ENCODE measurements at places on chromosomes 16 and 17. TPM values are rescaled to one million over a fixed set of nuclear protein-coding genes. Genes with fewer than 3 reads are reported as not detected.
A peak's percentile ranks its signal among the peaks of the same experiment; 100 is the strongest.

DNA sequence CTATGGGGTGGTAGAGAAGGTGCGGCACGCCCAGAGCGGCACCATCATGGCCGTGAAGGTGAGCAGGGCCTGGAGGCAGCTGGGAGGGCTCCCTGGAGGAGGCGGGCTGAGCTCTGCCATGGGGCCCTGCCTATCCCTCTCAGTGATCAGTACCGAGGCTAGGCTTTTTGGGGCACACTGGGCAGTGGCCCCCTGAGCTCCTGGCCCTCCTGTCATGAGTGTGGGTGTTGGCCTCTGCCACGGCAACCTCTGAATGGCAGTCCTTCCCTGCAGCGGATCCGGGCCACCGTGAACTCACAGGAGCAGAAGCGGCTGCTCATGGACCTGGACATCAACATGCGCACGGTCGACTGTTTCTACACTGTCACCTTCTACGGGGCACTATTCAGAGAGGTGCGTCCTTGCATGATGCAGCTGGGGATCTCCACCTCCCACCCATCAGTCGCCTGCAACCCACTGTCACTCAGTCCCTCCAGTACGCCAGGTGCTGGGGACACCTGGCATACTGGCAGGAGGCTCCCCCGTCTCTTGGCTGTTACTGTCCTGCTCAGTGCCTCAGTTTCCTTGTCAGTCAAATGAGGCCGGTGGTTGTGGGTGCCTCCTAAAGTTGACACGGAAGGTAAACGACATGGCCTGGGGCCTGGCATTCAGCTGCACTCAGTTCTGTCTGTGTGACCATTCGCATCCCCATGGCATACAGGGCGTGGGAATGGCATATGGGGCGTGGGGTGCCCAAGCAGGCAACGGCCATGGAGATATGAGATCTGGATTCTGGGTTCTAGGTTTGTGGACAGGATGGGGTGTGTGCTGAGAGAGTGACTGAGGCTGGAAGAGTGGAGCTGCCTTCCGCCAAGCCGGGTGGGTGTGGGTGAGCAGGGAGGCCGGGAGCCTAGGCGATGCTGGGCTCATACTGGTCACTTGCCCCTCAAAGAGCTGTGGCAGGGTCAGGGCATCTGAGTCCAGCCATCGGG is 16.4 kb downstream of the MAP2K3 start:
- DNase-seq = no peak

DNA sequence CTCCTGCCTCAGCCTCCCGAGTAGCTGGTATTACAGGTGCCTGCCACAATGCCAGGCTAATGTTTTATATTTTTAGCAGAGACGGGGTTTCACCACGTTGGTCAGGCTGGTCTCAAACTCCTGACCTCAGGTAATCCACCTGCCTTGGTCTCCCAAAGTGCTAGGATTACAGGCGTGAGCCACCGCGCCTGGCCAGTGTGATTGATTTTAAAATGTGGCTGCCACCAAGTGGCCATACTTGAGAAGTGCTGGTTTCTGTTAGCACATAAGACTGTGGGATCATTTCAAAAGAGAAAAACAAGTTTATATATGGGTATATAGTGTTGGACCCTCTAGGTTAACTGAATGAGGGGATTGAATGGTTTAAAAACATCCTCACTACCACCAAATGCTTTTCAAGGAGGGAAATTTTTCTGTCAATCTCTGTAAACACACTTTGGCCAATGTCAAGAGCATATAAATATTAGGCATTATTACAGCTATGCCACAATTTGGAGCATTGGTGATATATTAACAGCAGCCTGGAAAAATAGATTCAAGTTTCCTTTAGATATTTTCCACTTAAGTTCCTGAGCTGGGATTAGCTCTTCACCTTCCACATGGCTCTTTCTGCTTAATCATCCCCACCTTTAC is 13.5 kb upstream of the DHRS13 start:
- DNase-seq = no peak

- DNase-seq = no peak
Observed at GRCh38 chr17:28569446-28569845, 1.9 kb downstream of the PIGS start.

DNA sequence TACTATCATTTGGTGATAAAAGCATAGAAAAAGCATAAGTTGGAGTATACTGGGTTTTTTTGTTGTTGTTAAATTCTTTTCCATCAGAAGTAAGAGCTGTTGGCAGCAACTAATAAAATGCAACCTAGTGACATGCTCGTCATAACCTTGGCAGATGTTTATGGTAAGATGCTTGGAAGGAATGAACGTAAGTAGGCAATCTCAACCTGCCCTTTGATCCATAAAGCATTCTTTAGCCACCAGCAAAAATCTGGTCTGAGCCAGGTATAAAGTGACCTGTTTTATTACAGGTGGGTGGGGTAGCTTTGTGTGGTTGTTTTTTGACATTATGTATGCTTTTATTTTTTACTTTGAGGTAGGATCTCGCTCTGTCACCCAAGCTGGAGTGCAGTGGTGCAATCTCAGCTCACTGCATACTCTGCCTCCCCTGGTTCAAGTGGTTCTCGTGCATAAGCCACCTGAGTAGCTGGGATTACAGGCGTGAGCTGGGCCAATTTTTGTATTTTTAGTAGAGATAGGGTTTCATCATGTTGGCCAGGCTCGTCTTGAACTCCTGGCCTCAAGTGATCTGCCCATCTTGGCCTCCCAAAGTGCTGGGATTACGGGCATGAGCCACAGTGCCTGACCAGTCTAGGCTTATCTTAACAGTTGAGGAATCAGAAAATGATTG is 22.0 kb downstream of the WSB1 start:
- DNase-seq = no peak

- DNase-seq = no peak
Observed at GRCh38 chr17:75225016-75225415, 19.5 kb downstream of the NUP85 start.

TMEM114 gene
- total RNA-seq = not detected

GRCh38 chr16:1916640-1916990 is 1.6 kb downstream of the HS3ST6 start:
- no peak for DNase-seq

CA5A gene
- not detected for total RNA-seq

DNA sequence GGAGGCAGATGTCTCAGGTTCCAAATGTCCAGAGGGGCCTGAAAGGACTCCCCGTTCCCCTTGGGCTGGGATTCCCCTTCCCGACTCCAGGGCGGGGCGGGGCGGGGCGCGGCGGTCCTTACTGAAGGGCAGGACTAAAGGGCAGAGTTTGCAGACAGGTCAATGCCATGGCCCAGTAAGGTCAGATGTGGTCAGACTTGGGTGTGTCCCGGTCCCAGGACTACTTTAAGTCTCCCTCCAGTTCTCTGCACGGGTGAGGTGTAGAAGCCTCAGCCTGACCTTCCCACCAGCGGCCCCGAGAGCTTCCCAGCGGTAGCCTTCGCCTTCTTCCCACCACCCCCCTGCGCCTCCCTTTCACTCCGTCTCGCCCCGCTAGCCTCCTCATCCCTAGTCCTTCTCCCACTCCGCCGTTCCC is 532 bp downstream of the KDM6B start:
- peak; percentile 76 for DNase-seq

FZD2 gene
- total RNA-seq = 4.0 TPM

HBQ1 gene
- total RNA-seq = not detected

KRTAP4-4 gene
- not detected for total RNA-seq

DNA sequence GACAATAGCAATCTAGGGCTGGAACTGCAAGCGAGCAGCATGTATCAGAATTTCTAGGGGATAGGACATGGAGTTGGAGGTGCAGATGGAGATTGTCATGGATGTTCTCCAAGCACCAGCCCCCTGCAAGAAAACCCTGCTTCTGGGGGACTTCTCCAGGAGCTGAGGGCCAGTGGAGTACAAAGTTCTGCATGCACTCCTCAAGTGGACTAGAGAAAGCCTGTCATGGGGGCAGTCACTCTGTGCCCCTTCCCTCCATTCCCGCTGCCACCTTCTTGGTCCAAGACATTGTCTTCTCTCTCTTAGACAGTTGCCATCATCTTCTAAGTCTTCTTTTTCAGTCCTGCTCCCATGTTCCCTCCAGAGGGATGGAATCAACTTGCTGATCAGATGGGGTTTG is 87.9 kb downstream of the AIPL1 start:
- DNase-seq = no peak

SLFN14 gene
- total RNA-seq = not detected

UTS2R gene
- total RNA-seq = 1.4 TPM

DNA sequence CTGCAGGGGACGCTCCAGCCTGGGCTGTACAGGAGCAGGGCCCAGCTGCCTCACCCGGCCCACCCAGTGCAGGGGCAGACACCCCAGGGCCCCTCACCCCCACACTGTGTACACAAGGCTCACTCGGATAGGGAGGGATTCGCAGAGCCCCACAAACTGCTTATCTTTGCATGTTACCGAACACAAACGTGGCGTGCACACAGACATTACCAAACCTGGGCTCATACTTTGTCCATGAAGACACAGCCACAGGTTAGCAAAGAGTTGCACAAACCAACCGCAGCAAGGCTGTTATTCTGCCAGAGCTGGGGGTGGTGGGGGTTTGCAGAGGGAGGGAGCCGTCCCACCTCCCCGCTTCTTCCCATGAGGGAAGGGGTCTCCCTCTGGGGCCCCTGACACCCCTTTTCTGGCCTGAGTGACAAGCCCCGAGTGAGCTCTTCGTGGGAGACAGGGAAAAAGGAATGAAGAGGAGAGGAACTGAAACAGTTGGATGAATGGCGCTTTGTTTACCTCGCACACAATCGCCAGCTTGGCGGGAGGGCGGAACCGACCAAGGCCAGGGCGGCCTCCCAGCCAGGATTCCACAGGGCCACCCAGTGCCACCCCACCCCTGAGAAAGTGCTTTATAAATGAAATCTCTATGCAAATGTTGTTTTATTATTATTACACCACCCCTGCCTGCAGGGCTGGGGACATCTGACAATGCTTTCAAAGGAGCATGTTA is 434 bp upstream of the CPSF4L start:
- no peak for DNase-seq

CACNA1H gene
- total RNA-seq = 2.5 TPM

BFAR gene
- total RNA-seq = 28.6 TPM

- DNase-seq = peak; percentile 56
Observed at GRCh38 chr16:75296606-75297005, 45.2 kb upstream of the BCAR1 start.

TPSB2 gene
- 3.6 TPM for total RNA-seq

DNA sequence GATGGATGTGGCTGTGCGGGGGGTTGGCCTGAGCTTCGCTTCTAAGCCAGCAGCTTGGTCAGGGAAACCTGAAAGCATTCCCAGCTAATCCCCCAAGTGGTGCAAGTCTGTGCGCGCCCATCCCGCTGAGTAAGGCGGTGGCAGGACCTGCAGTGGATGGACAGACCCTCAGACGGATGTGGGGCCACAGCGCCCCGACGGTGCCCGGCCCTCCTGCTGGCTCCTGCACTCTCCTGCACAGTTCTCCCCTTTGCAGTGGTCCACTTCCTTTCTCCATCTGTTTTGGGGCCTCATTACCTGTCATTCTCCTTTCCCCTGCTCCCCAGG is 2.3 kb downstream of the ATP2A1 start:
- DNase-seq = no peak

DNA sequence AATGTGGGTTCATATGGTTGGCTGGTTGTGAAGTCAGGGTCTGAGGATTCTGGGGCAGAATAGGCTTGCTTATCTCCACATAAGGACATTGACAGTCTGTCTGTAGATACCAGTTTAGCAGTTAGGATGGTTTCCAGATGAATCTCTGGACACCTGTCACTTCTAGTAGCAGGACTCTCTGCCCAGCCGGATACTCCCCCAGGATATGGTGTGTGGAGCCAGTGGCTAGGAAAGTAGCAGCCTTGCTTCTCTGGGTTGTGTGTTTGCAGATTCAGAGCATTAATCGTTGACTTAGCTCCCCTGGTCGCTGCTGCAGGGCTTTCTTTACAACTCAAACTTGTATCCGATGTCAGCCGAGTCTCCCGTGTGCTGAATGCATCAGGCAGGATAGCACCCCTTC is 45.2 kb downstream of the CLEC16A start:
- DNase-seq = no peak

GPRC5C gene
- total RNA-seq = 32.0 TPM

GRCh38 chr16:72932677-72933335 is 115.1 kb downstream of the ZFHX3 start:
- DNase-seq = no peak

- DNase-seq = no peak
Observed at GRCh38 chr17:60522889-60523626, 3.0 kb downstream of the APPBP2 start.

BORCS6 gene
- total RNA-seq = 8.4 TPM

DNA sequence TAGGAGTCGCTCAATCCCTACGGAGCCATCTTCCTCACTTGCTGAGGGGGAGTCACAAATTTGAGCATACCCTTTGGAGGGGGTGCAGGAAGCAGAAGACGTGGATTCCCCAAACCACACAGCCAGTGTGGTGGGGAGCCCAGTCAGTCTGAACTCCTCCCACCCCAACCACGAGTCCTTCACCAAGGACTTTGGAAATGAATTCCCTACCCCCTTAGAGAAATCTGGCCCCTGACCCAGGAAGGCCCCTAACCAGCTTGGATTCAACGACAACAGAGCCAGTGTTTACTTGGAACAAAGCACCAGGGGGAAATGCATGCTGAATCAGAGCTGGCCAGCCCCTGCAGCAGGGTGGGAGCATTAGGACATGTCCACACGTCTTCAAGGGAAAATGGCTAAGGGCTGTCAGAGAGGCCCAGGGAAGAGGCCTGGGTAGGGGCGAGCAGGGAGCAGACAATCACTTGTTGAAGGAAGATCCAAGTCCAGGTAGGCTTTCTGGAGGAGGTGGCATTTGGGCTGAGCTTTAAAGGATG is 5.5 kb upstream of the TMEM92 start:
- no peak for DNase-seq

KRTAP4-3 gene
- total RNA-seq = not detected

DNA sequence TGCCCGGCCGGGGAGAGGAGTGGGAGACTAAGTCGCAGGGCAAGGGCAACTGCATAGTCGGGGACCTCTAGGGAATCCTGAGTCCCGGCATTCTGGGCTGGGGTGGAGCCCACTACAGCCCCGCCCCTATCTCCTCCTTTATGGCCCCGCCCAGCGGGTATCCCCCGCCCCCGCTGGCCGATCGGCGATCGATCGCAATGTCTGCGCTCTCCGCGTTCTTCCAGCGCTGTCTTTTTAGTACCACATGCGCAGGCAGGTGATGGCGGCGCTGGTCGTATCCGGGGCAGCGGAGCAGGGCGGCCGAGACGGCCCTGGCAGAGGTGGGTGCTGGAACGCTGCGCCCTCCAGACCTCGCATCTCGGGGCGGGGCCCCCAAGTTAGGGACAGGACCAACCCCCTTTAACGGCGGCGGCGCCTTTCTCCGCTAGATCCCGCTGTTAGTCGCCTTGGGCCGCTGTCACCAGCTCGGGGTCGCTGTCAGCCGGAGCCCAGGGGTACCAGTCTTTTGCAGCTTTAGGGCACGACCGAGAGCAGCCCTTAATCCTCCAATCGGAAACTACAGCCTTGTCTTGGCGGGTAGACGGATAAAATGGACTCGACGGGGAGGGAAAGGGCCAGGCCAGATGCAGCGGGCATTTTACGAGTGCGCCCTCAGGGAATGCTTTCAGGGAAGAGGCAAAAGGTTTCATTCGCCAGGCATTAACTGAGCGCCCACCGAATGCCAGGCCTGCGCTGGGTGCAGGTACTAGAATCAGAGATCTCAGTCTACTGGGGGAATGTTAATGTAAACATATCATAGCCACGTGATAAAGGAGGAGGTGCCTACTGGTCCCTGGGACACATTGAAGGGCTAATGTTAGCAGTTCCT is at the start of gene DPH1:
DPH1 (plus strand) TSS at position 243 of the 868 bp plus-strand sequence; CDS start at position 260, 17 bp downstream.
- DNase-seq = peak; percentile 87

SCGB1C2 gene
- total RNA-seq = not detected

- DNase-seq = peak; percentile 60
Observed at GRCh38 chr17:9072696-9073339, 51.5 kb downstream of the NTN1 start.

PPP1R1B gene
- total RNA-seq = 0.36 TPM

PLA2G10 gene
- total RNA-seq = not detected

- DNase-seq = no peak
Observed at GRCh38 chr16:57871456-57871855, 69.2 kb upstream of the KIFC3 start.
